ENCODE measurements at places on chromosomes 5 and 9. TPM values are rescaled to one million over a fixed set of nuclear protein-coding genes. Genes with fewer than 3 reads are reported as not detected.

DNA sequence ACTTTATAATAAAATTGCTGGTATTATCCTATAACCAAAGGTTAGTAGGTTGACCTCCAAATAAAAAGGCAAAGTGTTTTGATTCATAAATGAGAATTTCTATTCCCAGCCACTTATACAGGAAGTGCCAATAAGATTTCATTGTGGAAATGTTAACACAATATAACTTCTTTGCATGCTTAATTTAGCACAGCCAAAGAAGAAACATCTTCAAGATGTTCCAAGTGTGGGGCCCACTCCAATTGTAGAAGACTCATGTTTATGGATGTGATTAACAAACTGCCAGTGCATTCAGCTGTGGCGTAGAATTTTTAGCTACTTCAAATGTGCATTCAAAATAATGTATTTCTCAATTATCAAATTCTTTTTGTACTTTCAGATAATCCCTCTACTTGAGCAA, 402.3 kb downstream of the DEPDC1B start:
- DNase-seq: no peak

GRCh38 chr5:80246995-80247729, 8.7 kb downstream of the SERINC5 start:
- DNase-seq: no peak

- no peak for DNase-seq
Measured at GRCh38 chr5:176592573-176592972, 17.4 kb downstream of the GPRIN1 start.

GRCh38 chr5:76745670-76746069, 29.7 kb downstream of the F2R start:
- no peak for DNase-seq

- DNase-seq: no peak
Measured at GRCh38 chr9:110895147-110895905, 142.9 kb downstream of the LPAR1 start.

DNA sequence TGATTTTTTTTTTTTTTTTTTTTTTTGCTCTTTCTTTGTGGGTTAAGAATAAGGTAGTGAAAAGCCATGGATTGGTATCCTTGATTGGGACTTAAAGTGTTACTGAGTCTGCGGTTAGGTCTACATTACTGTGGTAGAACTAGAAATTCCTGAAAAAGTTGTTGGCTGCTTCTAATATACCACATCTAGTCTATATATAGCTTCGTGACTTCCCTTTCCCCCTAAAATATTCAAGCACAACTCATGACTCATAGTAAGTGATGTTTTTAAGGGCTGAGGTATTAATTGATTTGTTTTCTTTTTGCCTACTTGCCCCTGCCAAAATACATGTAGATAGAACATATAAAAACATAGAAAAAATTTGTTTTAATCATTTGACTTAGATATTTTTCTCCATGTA, 247.6 kb downstream of the TMEM232 start:
- DNase-seq: no peak

DNA sequence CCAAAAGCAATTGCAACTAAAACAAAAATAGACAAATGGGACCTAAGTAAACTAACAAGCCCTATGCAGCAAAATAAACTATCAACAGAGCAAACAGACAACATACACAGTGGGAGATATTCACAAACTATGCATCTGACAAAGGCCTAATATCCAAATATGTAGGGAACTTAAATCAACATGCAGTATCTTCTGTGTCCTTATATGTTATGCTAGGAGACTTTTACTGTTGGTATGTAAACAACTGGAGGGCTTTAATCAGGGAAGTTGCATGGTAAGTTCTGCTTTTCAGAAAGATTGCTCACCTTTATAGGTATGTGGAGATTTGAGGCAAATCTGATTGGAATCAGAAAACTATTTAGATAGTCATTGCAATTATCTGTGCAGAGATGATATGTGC, 461.2 kb upstream of the RIOK2 start:
- no peak for DNase-seq

DNA sequence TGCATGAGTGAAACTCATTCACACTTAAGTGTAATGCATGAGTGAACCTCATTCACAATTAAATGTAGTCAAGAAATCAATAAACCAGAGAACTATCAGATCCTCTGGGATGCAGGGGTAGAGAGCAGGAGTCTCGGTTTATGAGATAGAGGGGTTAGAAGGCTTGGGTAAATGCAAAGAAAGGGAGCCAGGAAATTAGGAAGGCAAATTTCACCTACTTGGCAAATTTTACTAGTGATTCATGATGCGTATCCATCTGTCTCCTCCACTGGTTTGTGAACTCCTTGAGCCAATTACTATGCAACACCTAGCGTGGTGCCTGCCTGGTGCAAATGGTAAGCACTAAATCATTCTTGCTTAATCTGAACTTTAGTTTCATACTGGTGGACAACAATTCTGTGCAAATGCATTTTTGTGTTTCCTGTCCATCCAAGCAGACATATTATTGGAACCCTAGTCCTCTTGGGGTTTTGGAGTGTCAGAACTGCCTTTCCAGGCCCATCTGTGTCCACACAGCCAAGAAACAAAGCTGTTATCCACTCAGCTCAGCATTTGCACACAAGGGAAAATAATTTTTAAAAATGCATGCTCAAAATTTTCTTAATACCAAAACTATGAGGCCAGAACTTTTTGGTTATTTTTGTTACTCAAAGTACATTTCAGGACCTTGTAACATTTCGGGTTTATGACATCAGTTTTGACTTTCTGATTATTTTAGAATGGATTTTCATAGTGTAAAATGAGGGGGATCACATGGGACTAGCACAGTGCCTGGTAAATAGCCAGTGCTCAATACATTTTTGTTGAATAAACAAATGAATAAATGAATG, 5.2 kb downstream of the HAPLN1 start:
- no peak for DNase-seq

- no peak for DNase-seq
Measured at GRCh38 chr9:69250681-69251080, 74.3 kb upstream of the ENTREP1 start.

- no peak for DNase-seq
Measured at GRCh38 chr5:172769616-172770373, 1.2 kb downstream of the DUSP1 start.

GRCh38 chr5:139394123-139394653, 716 bp downstream of the PROB1 start:
- DNase-seq: peak; percentile 86

GRCh38 chr5:80035839-80036238, 691 bp downstream of the THBS4 start:
- DNase-seq: no peak

DNA sequence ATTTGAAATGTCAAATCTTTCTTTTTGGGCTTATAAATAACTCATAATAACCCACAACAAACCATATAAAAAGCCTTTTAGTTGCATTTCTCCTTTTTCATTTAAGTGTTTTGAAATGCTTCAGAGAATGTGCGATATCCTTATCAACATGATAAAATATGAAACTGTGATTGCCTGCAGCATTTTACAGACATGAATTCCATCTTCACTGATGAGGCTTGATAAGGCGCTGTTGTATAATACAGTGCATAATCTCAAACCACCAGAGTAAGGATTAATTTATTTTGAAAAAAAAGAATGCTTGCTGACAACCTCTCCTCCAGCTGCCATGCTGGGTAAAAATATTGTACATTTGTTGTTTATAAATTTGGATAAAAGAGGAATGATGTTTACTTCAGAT, 216.8 kb downstream of the PBX3 start:
- no peak for DNase-seq

GRCh38 chr5:154618696-154619095, 136.5 kb upstream of the LARP1 start:
- DNase-seq: no peak

GRCh38 chr9:121589986-121590385, 61.4 kb upstream of the DAB2IP start:
- no peak for DNase-seq

- DNase-seq: no peak
Measured at GRCh38 chr9:131965841-131966240, 113.8 kb downstream of the MED27 start.

The LECT2 gene
- total RNA-seq: not detected

The POU4F3 gene
- total RNA-seq: not detected

The APBA1 gene
- 12.3 TPM for total RNA-seq

The DMRT3 gene
- total RNA-seq: not detected

The KCNMB1 gene
- 23.2 TPM for total RNA-seq

The GAS1 gene
- total RNA-seq: 70.0 TPM

The THOC3 gene
- total RNA-seq: 26.8 TPM

The IL4 gene
- total RNA-seq: not detected
